ENCODE measurements at places on chromosomes 16 and 17.

DNA sequence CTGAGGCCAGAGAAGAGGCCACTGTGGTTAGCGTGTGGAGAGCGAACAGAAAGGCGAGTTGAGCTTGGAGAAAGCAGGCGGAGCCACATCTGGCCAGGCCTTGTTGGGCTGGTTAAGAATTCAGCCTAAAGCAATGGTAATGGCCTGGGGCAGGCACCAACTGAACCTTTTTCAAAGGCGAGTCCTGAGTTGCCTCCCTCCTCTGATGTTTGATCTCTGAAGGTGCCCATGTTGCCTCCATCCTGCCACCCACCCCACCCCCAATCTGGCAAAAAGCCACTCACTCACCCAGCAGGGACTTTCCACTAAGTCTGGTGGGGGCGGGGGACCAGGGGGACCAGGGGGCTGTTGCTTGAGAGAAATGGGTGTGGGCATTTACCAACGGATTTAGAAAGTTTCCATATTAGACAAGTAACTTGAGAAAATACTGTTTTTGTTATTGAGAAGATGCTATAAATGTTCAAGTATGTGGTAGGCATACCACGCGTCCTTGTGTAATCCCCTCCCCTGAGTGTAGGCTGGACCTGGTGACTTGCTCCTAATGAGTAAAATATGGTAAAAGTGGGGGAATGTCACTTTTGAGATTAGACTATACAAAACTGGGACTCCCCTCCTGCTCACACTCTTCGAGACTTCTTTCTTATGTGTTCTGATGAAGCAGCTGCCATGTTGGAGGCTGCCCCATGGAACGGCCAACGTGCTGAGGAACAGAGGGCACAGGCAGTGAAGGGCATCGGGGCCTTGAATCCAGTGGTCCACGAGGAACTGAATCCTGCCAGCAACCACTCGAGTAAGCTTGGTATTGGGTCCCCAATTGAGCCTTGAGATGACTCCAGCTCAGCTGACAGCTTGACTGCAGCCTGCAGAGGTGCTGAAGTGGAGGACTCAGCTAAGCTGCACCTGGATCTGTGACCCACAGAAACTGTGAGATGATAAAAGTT lies 29.9 kb upstream of the TNS4 start:
- no peak for DNase-seq

DNA sequence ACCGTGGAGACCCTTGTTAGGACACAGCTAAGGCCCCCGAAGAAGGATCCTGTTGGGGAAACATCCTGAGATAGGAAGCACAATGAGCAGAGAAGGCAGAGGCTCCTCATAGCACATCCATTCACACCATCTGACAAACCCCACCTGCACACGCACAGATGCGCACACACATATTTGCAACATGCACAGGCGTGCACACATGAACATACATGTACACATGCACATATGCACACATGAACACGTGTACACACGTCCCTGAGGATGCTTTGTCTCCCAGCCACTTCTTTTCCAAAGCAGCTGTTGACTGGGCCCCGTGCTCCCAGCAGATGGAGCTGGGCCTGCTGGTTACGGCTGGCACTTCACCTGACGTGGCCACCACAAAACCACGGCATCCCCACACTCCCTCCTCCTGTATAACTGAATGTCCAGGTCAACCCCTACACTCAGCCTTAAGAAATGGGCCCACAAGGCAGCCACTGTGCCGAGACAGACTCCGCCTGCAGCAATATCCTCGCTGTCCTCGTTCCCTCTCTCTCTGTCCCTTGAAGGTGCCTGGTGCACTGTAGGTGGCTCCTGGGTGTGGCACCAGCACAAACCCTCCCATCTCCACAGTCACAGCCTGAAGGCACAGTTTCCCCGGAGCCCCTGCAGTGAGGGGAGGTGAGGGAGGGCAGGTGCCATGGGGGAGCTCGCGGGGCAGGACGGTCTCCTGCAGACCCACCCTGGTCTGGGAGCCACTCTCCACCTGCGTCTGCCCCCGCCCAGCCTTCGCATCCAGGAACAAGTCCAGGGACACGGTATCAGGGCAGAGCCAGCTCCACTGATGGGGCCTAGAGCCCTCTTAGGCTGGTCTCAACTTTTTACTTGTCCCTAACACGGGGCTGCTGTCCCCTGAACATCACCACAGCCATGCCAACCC lies 183.0 kb downstream of the RBFOX3 start:
- no peak for DNase-seq

GRCh38 chr16:12796498-12796897 lies 7.2 kb downstream of the CPPED1 start:
- DNase-seq = no peak

DNA sequence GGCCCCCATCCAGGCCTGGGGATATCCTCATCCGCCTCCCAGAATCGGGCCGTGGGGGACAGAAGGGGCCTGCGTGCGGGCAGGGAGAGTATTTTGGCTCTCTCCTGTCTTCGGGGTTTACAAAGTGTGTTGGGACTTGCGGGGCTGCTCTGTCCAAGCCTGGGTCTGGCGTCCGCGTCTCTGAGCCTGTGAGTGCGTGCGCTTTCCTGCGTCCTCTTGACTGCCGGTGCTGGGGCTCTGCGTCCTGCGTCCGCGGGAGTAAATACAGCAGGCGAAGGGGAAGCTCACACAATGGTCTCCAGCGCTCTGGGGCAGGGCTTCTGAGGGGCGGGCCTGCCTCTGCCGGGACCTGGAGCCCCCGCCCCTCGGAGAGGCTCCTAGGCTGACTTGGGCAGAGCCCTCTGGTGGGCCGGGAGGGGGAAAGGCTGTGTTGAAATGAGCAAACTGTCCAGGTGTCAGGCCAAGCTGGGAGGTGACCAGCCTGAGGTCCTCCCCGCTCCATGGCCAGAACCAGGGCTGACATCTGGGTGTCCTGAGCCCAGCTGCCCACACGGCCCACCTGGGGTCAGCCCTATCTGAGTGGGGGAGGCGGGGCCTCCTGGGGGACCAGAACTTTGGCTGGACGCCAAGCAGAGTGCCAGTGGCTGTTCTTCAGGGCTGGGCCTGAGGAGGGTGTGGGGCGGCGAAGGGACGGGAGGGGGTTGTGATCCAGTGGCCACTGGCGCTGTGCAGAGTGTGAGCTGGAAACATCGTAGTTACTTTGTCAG lies 233.6 kb downstream of the SEC14L1 start:
- DNase-seq = peak; percentile 65

DNA sequence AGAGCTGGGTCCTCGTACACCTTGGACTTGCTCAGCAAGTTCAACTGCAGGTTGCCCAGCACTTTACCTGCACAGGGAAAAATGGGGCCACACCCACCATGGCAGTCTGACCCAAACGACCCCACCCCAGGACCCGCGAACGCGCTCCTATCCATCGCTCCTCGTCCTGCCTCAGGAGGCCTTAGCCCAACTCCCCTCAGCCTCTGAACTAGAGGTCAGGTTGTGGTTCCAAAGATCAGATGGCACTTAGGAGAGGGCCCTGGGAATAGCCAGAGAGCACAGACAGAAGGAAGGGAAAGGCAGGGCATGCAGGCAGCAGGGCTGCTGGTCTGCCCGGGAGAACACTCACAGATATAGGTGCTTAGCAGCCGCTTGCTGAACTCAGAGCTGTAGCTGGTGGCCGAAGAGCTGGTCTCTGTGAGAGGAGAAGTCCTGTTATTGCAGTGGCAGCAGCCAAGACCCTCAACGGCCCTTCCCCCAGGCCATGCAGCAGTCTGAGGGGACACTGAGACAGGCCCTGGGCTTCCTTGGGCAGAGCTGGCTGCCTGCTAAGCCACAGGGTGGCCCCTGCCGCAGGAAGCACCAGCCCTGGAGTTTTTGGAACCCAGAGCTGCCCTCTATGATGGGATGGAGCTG lies 6.9 kb downstream of the ZACN start:
- no peak for DNase-seq

DNA sequence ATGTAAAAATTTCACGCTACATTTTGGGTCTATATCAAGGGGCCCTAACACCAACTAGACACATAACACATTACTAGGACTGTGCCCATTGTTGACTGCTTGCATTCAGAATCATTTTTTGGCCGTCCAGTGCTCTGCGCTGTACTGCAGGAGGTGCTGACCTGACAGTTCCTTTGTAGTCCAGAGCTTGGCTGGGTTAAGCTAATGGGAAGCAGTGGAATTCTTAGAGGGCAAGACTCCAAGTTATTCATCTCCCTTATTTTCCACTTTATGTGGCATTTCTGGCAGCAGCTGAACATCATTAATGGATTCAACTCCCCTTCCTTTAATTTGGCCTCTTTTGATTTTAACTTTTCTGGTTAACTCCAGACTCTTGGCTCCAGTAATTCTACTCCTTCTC lies 351.7 kb downstream of the CDH8 start:
- no peak for DNase-seq

All from brain pericyte (primary cell).